HAP-1 (cell line): ENCODE measurements at places on chromosomes 2 and 18.

GRCh38 chr2:92073036-92073814, 2798.0 kb upstream of the TEKT4 start:
- DNase-seq = no peak

GRCh38 chr18:59562751-59563150, 134.5 kb downstream of the CCBE1 start:
- DNase-seq = no peak

DNA sequence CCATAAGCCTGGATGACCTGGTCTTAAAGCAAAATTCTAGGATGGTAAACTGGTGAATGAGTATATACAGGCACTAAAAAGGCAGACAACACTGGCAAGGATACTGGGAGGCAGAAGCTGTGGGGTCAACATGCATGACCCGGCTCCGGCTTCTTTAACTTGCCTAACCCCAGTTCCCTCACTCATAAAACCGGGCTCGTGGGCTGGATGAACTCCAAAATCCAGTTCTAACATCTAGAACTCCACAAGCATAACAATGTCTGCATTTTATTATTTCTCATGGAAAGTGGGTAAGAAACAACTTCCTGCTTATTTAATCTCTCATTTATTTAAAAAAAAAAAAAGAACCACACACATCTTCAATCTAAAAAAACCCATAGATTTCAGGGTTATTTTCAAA, 57.3 kb downstream of the FARSB start:
- no peak for DNase-seq

- no peak for DNase-seq
Measured at GRCh38 chr2:84849271-84849952, 31.5 kb downstream of the TRABD2A start.
